Natural killer cell (primary cell): ENCODE measurements at places on chromosomes 6 and 20. TPM values are rescaled to one million over a fixed set of nuclear protein-coding genes. Genes with fewer than 3 reads are reported as not detected.

The HCK gene
- 12.4 TPM for total RNA-seq

The GPX6 gene
- total RNA-seq, result not detected

The LPA gene
- total RNA-seq, result not detected

DNA sequence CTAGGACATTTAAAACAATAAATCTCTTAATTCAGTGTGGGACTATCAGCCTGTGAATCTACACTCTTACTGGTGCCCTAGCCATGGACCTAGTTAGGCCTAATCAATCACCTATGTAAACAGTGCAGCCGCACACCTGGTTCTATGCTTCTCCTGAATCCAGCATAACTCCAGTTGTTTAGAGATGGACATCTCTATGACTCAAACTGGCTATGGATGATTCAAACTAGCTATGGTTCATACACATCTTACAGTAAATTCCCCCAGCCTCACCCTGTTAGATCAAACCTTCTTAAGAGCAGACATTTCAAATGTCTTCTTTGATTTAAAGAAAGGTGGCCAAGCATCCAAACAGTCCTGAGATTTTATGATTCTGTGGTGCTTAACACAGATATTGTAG is 34.7 kb downstream of the SLC35B3 start:
- no peak overlapping the region for H3K27ac ChIP-seq
- H3K36me3 ChIP-seq, result no peaks in the 10 kb centered on the region
- no peak for DNase-seq
- no peaks in the 10 kb centered on the region for H3K27me3 ChIP-seq

DNA sequence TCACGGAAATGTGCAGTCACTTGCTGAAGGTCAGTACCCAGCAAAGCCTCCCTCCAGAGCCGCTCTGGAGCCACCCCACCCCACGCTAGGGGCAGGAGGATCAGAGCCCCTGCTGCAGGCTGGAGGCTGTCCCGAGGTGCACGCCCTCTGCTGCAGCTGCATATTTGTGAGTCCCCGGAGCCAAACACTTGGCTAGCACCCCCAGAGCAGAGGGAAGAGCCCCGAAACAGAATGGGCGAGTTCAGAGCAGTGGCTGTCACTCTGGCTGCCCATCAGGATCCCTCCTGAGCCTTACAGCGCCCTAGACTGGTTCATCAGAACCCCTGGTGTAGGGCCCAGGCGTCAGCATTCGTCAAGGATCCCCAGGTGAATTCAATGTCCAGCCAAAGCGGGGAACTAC is 9.5 kb upstream of the TULP1 start:
- H3K36me3 ChIP-seq, result no peaks in the 10 kb centered on the region
- peaks cover 40% of the 10 kb centered on the region for H3K4me1 ChIP-seq
- DNase-seq, result no peak
- no peaks in the 10 kb centered on the region for H3K27me3 ChIP-seq
- H3K27ac ChIP-seq, result no peak overlapping the region
- no peak overlapping the region for H3K4me3 ChIP-seq

The C6orf52 gene
- total RNA-seq, result 0.91 TPM

DNA sequence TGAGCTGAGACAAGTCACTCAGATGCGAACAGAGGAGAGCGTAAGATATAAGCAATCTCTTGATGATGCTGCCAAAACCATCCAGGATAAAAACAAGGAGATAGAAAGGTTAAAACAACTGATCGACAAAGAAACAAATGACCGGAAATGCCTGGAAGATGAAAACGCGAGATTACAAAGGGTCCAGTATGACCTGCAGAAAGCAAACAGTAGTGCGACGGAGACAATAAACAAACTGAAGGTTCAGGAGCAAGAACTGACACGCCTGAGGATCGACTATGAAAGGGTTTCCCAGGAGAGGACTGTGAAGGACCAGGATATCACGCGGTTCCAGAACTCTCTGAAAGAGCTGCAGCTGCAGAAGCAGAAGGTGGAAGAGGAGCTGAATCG is 9.5 kb upstream of the SNRNP48 start:
- H3K4me3 ChIP-seq, result no peak overlapping the region
- no peaks in the 10 kb centered on the region for H3K4me1 ChIP-seq
- no peaks in the 10 kb centered on the region for H3K36me3 ChIP-seq
- no peak overlapping the region for H3K27ac ChIP-seq
- H3K27me3 ChIP-seq, result no peaks in the 10 kb centered on the region

The ME1 gene
- total RNA-seq, result not detected

- DNase-seq, result no peak
- no peaks in the 10 kb centered on the region for H3K36me3 ChIP-seq
- no peak overlapping the region for H3K4me3 ChIP-seq
Measured at GRCh38 chr20:7113577-7114466, 346.3 kb downstream of the BMP2 start.

DNA sequence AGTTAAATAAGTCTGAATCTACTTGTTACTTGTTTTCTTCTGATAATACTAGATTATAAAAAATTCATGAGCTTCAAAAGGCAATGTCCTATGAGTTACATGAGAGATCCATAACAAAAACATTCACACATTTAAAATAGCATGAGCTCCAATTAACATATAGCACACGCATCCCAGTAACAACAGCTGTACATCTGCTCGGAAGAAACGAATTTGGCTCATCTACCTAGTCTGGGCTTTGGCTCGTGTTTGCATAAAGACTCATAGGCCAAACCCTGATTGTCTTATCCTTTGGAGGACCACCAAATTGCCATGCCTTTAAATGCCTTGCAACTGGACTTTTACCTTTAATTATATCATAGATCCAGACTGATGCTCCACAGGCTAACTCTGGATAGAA is 259.7 kb upstream of the CHD6 start:
- H3K4me1 ChIP-seq, result no peaks in the 10 kb centered on the region
- no peak overlapping the region for H3K27ac ChIP-seq
- DNase-seq, result no peak
- no peaks in the 10 kb centered on the region for H3K27me3 ChIP-seq
- no peaks in the 10 kb centered on the region for H3K36me3 ChIP-seq
- H3K4me3 ChIP-seq, result no peak overlapping the region

DNA sequence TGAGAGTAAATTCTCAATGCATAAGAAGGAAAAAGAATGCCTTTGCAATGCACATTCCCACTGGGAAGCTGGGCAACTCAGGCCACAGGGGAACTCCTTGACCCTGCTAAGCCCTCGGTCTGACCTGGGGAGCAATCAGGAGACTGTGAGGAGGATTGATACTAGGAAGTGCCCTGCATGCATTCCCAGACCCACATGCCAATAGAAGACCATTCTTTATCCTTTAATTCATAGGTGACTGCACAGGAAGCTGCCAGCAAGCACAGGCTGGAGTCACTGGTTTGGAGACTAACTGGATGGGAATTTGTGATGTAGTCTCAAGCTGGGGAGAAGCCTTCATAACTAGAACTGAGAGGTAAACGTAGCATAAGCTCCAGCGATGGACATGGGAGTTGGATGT is 1012.7 kb downstream of the EYS start:
- H3K4me1 ChIP-seq, result no peaks in the 10 kb centered on the region
- no peak overlapping the region for H3K4me3 ChIP-seq
- DNase-seq, result no peak
- H3K36me3 ChIP-seq, result no peaks in the 10 kb centered on the region

DNA sequence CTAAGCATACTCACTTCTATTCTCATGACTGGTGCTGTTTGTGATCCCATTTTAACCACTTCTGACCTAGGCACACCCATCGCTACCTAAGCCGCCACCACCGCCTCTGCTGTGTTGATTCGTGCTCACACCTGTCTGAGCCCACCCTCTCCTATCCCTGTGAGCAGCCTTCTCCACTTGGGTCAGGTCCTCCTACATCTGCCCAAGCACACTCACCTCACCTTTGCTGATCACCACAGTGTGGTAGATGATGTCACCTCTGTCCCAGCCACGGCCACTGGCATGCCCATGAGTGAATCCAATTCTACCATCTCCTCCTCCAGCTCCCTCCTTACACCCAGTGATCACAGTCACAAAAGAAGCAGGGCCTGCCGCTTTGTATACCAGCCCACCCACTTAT is 20.8 kb downstream of the MUC22 start:
- no peak overlapping the region for H3K27ac ChIP-seq
- DNase-seq, result no peak
- no peaks in the 10 kb centered on the region for H3K4me1 ChIP-seq
- no peaks in the 10 kb centered on the region for H3K27me3 ChIP-seq
- no peaks in the 10 kb centered on the region for H3K36me3 ChIP-seq
